ENCODE measurements at places on chromosomes 3 and 15.

GRCh38 chr15:100332721-100333120, 9.1 kb downstream of the ADAMTS17 start:
- DNase-seq: no peak

DNA sequence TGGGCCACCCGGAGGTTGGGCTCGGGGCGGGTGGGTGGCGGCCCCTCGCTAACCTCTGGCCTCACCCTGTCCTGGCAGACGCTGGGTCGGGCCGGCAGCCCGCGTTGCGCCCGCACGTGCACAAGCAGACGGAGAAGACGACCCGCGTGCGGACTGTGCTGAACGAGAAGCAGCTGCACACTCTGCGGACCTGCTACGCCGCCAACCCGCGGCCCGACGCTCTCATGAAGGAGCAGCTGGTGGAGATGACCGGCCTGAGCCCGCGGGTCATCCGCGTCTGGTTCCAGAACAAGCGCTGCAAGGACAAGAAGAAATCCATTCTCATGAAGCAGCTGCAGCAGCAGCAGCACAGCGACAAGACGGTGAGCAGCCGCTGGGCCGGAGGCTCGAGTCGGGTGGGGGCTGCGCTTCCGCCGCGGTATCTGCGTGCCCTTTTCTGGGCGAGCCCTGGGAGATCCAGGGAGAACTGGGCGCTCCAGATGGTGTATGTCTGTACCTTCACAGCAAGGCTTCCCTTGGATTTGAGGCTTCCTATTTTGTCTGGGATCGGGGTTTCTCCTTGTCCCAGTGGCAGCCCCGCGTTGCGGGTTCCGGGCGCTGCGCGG, 3.7 kb downstream of the ISL2 start:
- no peak for DNase-seq

GRCh38 chr3:35651851-35652250, 12.5 kb downstream of the ARPP21 start:
- DNase-seq: no peak

- DNase-seq: no peak
Observed at GRCh38 chr15:82890995-82891390, 61.5 kb downstream of the HOMER2 start.

GRCh38 chr3:74506246-74506645, 108.2 kb downstream of the CNTN3 start:
- DNase-seq: no peak

DNA sequence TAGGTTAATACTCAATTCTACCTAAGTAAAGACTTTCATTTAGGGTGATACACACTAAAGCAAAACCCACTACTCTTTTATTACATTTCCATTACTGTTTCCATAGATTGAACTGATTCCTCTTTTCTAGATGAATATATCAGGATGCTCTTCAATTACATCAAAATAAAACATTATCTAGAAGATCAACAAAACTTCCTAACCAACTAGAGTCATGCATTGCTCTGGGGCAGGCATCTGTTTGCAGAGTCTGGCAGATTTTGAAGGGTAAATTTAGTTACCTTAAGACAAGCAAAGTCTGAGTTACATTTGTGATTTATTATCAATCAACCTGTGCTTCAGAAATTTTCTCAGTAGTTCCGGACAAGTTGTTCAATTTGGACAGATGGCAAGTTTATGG, 117.1 kb downstream of the NEK11 start:
- DNase-seq: no peak

GRCh38 chr15:83656192-83656591, 2.3 kb downstream of the ADAMTSL3 start:
- DNase-seq: no peak

GRCh38 chr3:32865383-32865782, 47.6 kb downstream of the TRIM71 start:
- DNase-seq: no peak

- DNase-seq: no peak
Observed at GRCh38 chr15:54605043-54605442, 591.7 kb downstream of the RSL24D1 start.

Measured in stimulated activated CD8-positive, alpha-beta memory T cell treated with anti-CD3 and anti-CD28 coated beads, Interleukin-2, amount 100 ng/mL, for 48 hours (primary cell).